ENCODE measurements at places on chromosomes 12 and 14.

GRCh38 chr12:52041695-52042123, 9.5 kb upstream of the NR4A1 start:
- no peak for DNase-seq

DNA sequence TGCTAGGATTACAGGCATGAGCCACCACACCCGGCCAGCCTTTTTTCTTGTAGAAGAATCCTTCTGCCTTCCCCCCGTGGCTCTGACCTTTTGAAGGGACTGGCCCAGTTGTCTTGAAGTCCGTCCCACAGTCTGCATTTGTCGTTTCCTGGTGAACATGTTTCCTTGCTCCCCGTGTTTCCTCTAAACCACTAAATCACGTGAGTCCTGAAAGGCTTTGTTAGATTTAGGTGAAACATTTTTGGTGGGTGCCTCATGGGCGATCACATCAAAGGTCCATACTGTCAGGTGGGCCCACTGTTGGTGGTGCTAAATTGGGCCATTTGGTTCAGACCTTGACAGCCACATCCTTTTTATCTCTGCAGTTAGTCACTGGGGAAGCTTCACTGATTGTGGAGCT, 26.3 kb downstream of the MLXIP start:
- DNase-seq = no peak

DNA sequence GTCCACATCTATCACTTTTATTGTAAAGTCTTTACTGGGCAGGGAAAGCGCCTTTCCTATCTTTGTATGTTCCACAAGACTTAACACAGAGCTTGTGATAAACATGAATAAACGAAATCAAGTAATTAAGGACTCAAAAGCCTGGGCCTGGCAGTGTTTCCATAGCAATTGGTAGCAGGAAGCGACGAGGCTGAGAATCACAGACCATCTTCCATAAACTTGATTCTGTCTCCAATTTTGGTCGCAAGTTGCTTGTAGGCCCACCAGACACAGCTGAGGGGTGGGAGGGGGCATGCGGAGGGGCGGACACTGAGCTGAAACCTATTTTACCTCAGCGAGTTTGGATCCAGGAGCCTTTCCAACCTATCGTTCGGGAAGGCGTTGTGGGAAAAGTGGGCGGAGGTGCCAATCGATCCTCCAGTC, 302 bp downstream of the CCDC38 start:
- DNase-seq = no peak

DNA sequence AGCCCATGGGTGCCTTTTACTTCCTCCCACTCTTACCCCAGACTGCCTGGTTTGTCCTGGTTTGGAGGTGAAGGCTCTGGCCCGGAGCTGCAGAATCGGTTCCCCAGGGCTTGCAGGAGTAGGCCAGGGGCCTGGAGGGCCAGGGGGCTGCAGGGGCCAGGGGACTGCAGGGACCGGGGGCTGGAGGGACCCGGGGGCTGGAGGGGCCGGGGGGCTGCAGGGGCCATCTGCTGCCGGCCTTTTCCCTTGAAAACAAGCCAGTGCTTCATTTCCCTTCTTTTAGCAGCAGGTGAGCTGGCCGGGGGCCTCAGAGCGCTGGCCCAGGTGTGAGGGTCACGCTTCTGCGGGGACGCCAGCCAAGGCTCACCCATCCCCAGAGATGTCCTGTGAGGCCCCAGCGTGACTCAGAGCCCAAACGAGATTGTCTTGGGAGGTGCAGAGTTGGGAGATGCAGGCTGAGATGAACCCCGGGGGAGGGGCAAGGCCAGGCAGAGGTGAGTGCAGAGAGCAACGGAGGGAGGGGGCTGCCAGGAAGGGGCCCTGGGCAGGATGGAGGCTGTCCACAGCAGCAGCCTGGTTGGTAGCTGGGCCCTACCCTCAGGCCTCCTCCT, 154.9 kb downstream of the KIF26A start:
- DNase-seq = no peak

DNA sequence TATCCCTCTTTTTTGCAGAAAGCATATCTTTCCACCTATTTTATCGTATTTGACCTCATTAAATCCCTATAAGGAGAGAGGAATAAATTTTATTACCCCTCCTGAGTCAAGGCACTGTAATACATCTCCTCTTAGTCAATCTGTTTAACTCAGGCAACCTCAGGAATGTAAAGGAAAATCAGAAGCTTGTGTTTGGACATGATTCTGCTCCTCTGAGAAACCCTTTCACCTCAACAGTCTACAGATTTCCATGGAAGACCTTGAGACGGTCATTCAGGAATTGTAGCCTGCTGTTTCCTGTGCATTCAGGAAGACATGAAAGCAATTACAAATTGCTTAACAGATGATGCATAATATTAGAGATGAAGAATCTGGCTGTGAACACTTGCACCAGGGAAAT, 360.8 kb downstream of the PAWR start:
- DNase-seq = no peak

DNA sequence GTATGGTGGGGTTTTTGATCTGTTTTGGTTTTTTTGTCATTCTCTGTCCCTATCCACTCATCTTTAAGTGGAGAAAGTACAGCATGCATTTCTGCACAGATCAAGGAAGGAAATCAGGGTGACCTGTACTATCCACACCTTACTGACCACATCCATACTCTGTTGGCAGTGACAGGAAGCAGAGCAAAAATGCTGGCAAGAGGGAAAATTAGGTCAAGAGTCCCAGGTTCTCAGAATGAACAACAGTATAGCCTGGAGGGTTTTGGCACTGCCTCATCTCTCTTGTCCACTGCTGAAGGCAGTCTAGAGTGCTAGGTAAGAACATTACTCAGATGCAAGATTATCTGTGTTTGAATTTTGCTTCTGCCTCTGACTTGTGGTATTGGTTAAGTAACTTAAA, 70.7 kb downstream of the TAOK3 start:
- DNase-seq = no peak

GRCh38 chr14:32601906-32602305, 272.8 kb downstream of the AKAP6 start:
- DNase-seq = no peak

GRCh38 chr14:35261774-35262173, 30.4 kb upstream of the PSMA6 start:
- no peak for DNase-seq

GRCh38 chr12:51339750-51340149, 6.7 kb downstream of the CELA1 start:
- no peak for DNase-seq

Measured in NCI-H1092 (cell line).